ENCODE measurements at places on chromosomes 12 and 14.

GRCh38 chr12:24297516-24297915, 348.0 kb upstream of the SOX5 start:
- no peak for DNase-seq

GRCh38 chr14:80627745-80628144, 313.8 kb downstream of the CEP128 start:
- DNase-seq = no peak

DNA sequence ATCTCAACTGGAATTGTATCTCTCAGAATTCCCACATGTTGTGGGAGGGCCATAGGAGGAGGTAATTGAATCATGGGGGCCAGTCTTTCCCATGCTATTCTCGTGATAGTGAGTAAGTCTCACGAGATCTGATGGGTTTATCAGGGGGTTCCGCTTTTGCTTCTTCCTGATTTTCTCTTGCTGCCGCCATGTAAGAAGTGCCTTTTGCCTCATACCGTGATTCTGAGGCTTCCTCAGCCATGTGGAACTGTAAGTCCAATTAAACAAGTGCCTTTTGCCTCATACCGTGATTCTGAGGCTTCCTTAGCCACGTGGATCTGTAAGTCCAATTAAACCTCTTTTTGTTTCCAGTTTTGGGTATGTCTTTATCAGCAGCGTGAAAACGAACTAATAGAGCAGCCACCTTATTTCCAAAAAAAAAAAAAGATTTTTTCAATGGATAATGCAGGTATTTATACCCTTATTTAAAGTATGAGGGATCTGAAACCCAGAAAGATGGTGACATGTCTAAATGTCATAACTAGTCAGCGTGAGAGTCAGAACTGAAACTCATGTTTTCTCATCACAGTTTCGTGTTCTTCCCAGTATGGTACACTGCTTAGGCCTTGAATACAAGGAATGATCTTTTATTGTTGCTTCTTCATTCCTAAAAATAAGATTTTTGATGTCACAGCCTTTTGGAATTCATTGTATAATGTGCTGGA, 89.6 kb downstream of the ERC1 start:
- DNase-seq = no peak

DNA sequence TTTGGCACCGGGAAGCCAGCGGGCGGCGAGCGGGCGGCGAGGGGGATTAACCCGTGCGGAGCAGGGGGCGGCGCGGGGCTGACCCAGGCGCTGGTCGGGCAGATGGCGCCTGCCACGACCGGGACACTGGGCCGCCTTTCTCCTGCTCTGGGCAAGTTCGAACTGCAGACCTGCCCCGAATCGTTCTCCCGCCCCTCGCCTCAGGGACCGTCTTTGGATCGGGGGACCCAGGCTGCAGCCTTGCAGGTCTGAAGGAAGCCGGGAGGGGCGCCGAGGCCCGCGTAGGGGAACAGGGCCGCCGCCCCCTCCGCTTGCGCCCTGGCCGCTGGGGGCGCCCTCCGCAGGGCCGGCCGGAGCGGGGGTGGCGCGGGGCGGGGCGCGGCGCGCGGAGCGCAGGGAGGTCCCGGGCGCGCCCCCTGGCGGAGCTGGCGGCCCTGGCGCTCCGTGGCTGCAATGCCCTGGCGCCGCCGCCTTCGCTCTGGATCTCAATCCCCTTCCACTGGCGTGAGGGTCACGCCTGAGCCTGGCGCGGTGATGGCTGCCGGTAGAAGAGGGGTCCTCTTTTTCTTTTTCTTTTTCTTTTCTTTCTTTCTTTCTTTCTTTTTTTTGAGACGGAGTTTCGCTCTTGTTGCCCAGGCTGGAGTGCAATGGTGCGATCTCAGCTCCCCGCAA, 449 bp upstream of the LTBP2 start:
- DNase-seq = no peak

- DNase-seq = no peak
These were observed 90.1 kb upstream of the KCNA1 start for GRCh38 chr12:4819654-4820053.

All from non-pigmented ciliary epithelial cell (primary cell).